Stimulated activated CD4-positive, alpha-beta T cell treated with anti-CD3 and anti-CD28 coated beads, TNF-alpha, amount 100 ng/mL, for 1 hour (primary cell): ENCODE measurements at places on chromosomes 5 and 9.
A peak's percentile ranks its signal among the peaks of the same experiment; 100 is the strongest.

DNA sequence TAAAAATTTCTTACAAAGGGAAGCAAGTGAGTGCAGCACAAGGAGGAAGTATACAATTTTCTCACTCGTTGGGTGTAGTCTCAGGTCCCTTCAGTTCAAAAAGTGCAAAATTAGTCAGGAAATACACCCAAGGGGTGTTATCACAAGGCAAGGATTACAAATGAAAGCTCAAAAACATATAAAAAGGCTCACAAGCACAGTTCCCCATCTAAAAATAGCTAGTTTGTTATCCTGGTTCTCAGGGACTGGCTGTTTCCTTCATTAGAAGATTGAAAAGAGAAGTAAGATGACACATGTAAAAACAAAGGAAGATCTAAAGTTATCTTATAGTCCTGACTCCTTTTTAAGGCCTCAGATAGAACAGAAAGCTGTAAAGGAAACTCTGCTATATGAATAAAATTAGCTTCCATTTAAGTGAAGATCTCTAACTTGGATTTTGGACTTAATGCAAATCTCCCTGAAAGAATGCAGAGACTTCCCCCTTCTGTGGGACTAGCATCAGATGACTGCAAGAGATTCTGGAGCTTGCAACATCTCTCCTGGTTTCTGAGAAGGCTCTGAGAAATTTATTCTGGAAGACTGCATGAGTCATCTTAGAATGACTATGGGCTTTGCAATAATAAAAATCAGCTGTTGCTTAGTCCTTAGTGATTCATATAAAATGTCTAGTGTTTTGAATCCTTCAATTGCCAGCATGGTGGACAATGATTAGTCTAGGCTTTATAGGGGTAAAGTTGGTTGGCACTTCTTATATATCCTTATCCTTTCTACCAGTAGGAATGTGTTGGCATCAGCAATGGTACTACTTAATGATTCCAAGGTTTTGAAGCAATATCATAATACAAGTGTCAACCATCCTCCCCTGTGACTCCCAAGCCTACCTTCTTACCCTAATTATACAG, 25.4 kb downstream of the DAB2 start:
- no peak for DNase-seq

- DNase-seq, result no peak
Measured at GRCh38 chr5:151627650-151628049, 36.5 kb upstream of the FAT2 start.

- DNase-seq, result no peak
Measured at GRCh38 chr9:120717176-120717575, 2.9 kb upstream of the MEGF9 start.

- no peak for DNase-seq
Measured at GRCh38 chr9:8651846-8652215, 852.3 kb upstream of the DMAC1 start.

DNA sequence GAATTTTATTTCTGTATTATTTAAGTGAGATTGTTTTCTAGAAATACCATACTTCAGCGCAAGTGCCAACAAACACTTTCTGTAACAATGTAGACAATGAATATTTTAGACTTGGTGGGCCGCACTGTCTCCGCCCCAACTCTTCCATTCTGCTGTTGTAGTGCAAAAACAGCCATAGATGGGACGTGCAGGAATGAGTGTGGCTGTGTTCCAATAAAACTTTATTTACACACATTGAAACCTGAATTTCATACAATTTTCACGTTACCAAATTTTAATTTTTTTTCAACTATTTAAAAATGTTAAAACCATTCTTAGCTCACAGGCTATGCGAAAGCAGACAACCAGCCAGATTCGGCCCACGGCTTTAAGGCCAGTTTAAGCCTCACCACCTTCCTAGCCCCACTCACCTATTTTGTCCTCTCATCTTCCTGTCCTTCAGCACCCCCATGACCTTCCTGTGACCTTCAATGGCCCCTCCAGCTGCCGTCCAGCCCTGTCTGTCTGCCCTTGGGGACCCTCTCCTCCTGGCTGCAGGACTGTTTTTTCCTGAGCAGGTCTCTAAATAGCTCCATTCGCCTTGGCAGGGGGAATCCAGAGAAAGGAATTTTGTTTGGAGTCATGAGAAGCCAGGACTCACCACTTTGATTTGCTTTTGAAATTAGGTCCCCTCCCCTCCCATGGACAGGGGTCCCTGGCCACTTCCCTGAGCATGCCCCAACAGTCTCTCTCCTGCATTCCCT, 11.2 kb upstream of the ANXA6 start:
- DNase-seq, result no peak

DNA sequence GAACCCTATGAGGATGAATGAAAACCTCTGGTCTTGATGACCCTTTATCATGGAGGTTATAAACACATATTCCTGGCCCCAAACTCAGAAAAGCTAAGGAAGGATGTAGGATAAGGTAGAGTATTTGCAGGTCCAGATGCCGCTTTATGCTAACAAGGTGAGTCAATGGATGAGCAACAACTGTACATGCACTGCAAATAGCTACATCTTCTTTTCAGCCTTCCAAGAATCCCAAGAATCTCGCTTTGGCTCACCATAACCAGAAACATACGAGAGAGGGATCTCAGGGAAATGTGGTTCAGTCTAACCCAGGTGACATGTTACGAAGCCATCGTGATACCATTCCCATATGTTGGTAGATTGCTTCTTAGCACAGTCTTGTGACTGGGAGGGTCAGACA, 152.3 kb upstream of the ANKH start:
- DNase-seq, result no peak

DNA sequence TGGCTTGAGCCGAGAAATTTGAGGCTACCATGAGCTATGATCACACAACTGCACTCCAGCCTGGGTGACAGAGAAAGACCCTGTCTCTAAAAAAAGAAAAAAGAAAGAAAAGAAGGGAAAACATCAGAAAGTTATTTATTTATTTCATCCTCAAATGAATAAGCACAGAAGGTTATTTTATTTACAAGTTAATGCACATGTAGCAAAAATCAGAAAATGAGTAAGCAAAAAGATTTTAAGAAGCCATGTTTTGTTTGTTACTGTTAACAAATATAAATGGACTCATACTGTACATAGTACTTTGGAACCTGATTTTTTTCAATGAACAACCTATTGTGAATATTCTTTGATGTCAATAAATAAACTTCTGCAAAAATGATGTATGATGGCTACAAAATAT, 47.2 kb downstream of the NRG2 start:
- no peak for DNase-seq

GRCh38 chr9:120723565-120723964, 9.3 kb upstream of the MEGF9 start:
- DNase-seq, result no peak

GRCh38 chr5:79255786-79256557, 20.0 kb downstream of the JMY start:
- DNase-seq, result no peak

DNA sequence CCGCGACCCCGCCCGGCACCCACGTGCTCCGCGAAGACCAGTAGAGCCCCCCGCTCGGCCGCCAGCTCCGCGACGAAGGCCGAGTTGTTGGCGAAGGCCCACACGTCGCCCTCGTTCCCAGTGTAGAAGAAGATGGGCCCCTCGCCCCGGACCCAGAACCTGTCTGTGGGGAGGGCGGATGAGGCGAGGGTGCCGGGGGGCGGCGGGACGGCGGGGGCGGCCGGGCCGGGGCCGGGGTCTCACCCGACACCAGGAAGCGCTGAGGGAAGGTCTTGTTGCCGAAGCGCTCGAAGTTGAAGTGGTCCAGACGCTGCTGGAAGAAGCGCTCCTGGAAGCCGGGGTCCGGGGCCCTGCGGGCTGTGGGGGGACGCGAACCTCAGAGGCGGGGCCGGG, 317 bp downstream of the DPP7 start:
- no peak for DNase-seq

- DNase-seq, result no peak
Measured at GRCh38 chr9:21762064-21762463, 40.4 kb upstream of the MTAP start.

DNA sequence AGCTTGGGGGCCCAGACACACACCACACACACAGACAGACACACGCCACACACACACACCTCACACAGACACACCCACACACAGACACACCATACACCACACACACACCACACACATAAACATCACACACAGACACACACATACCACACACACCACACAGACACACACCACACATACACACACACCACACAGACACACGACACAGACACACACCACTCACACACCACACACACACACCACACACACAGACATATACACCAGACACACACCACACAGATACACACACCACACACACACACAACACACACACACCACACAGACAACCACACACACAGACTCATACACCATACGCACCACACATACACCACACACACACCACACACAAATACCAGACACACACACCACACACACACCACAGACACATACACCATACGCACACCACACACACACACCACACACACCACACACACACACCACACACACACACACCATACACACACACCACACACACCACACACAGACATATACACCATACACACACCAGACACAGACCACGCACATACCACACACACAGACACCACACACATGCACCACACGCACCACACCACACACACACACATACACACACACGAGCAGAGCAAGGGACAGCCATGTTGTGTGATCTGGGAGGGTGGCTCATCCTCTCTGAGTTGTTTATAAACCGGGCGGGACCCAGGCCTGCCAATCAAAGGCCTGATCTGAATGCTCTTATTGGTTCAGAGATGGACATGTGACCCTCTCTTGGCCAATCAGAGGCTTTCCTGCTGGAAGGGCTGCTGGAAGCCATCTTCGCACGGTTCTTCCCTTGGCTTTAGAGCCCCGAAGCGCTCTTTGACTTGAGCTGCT, 148.3 kb downstream of the GAPVD1 start:
- DNase-seq, result no peak

- DNase-seq, result no peak
Measured at GRCh38 chr9:133690081-133690561, 48.0 kb downstream of the SARDH start.

DNA sequence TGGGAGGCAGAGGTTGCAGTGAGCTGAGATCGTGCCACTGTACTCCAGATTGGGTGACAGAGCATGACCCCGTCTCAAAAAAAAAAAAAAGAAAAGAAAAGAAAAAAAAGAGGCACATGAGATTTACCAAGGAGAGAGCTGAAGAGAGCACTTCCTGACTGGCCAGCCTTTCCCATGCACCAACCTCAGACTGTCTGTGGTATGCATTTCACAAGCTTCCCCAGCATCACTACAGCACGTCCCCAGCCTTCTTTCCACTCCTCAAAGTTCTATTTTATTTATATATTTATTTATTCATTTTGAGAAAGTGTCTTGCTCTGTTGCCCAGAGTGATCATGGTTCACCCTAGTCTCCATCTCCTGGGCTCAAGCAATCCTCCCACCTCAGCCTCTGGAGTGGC, 13.6 kb upstream of the FUBP3 start:
- no peak for DNase-seq

DNA sequence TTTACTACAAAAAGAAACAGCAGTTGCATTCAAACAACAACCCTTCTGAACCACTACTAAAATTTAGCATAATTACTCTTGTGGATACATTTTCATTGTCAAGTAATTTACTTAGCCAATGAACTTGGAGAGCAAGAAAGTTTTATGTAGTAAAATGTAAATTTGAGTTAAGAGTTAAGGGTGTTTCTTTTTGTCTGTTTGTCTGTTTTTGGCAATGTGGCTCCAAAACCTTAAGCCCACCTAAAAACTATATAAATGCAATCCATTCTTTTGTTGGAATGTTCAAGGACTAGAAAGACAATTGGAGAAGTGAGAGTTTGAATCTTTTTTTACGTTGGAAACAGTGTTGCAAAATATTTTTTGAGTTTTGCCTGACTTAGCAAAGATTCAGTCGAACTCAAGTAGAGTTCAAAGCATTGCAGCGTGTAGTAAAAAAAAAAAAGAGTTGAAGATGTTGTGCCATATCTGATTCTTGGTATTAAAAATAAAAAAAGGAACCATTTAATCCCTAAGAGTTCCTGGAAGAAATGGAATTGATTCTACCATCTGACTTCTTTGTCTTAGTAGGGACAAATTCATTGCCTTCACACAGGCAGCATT, 867 bp downstream of the SYK start:
- no peak for DNase-seq

DNA sequence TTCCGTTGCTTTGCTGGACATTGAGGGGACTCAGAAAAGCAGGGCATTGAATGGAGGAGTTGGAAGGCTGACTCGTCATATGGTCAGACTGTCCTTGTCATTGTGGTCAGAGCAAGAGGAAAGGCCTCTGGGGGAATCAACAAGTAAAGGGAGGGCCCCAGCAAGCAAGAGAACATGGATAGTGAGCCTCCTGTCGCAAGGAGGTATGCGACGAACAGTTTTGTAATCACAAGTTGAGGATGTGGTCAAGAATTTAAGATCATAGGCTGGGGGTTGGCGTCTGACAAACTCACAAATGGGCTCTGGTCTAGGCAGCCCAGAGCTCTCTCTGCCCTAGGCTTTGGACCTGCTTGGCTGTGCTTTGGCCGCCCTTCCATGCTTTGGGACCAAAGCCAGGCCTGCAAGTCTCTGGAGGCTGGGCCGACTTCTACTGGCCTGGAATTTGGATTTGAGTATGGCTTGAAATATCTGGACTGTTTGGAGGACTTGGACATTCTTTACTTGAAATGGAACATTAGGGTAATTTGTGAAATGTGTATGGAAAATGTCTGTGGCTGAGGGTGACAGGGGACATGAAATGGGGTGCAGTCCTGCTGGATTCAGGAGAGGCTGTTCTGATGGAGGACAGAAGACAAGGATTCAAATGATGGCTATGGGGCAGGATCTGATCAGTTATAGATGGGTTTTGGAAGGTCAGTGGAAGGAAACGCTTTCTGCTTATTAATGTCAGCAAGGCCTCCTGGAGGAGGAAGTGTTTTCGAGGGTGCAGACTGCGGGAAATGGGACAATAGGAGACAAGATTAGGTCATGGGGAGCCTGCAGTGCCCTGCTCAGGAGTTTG, 19.2 kb upstream of the NDST1 start:
- DNase-seq, result no peak

- peak; percentile 79 for DNase-seq
Measured at GRCh38 chr9:127785023-127785932, 556 bp upstream of the CDK9 start.

DNA sequence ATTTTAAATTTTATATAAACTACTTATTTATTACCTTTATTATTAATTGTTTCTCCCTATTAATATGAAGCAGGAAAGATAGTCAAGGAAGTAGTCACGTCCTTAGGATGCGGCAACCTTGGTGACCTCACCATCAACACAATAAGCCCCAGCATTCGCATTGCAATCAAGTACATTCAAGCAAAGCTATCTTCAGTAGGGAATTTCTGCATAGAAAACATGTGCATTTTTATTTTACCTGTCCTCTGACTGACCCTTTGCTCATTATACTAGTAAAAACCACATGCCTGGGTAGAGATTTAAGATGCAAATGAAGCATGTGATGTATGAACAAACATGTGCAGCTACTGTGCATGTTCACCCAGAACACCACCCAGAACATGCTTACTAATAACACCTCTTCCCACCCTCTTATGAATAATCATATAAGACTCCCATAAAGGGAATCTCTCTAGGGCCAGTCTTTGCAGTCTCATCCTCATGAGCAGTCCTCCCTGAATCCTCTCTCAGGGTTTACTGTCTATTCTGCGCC, 869.6 kb downstream of the TAF11L14 start:
- DNase-seq, result no peak
